ENCODE measurements at places on chromosomes 13 and 19.

GRCh38 chr13:75416327-75417011 lies 65.5 kb downstream of the TBC1D4 start:
- no peak for DNase-seq

DNA sequence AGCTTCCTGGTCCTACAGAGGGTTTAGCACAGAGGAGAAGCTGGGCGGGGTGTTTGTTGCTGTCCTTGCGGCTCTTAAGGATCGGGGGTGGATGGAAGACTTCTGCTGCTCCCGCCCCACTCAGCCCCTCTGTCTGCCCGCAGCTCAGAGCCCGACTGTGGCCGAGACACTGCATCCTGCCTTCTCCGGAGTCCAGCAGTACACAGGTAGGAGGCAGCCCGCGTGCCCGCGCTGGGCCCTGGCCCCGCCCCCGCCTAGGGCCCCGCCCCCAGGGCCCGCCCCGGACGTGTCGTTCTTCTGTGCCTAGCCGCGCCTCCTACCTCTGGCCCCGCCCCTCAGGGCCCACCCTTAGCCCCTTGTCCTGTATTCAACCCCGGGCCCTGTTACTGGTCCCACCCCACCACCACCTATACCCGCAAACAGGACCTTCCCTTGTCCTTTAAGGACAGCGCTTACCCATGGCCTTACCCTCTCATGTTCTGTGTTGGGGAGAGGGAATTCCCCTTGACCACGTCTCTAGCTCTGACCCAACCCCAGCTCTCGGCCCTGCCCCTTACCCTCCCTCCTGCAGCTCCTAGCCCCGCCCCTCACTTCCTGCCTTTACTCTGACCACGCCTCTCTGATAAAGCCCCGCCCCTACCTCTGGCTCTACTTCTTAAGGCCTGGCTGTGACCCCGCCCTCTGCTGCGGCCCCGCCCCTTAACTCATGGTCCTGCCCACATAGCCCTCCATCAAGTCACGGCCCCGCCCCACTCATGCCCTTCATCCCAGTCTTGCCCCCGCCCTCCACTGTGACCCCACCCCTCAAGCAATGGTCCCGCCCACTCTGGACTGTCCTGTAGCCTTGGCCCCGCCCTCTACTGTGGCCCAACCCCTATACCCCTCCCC lies 60.5 kb downstream of the CELF5 start:
- DNase-seq = peak; percentile 72

DNA sequence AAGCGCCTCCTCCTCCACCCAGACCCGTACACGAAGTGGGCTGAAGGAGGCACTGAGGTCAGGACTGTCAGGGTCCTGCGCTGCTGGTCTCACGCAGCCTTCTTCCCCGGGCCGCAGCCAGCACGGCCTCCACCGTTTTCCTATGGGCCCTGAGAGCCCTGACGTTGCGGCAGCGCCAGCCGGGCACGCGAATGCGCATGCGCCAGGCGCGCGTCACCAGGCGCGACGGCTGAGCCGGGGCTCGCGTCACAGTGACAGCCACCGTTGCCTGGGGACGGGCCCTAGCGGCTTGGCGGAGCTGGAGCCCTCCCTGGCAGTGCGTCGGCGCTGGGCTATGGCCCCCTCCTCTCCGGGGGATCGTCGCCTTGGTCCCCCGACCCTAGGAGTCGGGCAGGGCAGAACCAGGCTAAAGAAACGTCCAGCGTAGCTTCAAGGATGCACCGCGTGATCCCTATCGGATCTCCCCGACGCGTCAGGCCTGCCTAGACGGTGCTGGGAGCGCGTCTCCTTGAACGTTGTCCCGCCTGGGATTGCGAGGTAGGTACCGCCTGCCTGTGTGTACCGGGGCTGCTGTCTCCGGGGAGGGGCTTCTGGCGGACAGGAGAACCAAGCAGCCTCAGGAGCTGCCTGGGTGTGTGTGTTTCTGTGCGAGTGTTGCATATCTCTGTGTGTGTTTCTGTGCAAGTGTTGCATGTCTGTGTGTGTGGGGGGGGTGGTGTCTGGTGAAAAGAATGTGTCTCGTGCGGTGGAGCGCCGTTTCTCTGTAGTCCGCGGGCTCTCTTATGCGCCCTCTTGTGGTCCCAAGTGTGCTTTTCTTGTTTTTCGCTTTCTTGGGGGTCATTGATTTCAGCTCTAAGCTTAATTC lies 43.2 kb downstream of the ZNF571 start:
- DNase-seq = peak; percentile 63

DNA sequence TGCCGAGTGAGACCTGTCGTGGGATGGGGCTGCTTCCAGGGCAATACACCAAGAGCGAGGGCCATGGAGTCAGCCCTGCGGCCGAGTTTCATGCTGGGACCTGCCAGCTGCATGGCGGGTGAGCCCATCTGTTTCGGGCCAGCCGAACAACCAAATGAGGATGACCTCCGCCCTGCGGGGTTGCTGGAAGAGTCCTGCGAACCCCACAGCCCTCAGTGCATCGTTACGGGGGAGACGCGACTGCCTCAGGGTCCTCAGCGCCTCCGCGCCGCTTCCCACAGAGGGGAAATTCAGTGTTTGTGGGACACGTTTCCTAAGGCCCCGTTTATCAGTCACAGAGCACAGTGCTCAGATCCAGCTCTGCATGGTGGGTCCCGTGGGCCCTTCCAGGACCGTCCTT lies 22.0 kb downstream of the SLC15A1 start:
- DNase-seq = no peak

- DNase-seq = no peak
Observed at GRCh38 chr19:2207991-2208860, 27.9 kb downstream of the PLEKHJ1 start.

DNA sequence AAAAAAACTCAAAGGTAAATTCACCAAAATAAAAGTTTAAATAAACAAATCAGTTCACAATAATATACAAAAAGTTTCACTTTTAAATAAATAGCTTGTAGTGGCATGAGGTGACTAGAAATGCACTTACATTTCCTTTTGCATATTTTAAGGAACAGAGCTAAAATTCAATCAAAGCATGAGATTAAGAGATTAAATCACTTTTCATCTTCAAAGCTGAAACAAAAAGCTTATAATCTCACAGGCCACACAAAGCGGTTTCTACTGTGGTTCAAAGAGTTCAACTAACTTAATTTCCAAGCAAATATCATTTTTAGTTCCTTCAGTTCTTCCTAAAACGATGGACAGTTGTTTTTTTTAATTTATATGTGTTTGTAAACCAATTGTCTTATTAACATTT lies 38.9 kb downstream of the TSC22D1 start:
- no peak for DNase-seq

DNA sequence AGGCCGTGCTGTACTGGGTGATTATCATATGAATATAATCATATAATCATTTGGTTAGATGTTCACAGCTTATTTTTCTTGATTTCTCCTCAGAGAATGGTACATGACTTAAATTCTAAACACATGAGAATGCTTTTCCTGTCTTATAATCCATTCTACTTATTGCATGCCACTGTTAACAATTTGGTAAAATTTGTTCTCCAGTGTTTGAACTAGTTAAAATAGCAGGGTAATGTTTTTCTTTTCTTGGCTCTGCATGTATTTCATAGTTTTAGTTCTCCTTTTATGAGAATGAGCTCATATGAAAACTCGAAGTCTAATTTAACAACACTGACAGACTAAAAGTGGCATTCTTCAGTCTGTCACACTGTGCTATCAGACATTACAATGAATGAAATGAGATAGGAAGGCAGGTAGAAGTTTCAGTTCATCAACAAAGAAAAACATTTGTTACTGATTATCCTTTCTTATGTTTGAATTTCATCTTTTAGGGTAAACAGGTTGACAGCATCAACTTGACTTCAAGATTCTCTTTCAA lies 10.2 kb downstream of the SPRYD7 start:
- DNase-seq = no peak

DNA sequence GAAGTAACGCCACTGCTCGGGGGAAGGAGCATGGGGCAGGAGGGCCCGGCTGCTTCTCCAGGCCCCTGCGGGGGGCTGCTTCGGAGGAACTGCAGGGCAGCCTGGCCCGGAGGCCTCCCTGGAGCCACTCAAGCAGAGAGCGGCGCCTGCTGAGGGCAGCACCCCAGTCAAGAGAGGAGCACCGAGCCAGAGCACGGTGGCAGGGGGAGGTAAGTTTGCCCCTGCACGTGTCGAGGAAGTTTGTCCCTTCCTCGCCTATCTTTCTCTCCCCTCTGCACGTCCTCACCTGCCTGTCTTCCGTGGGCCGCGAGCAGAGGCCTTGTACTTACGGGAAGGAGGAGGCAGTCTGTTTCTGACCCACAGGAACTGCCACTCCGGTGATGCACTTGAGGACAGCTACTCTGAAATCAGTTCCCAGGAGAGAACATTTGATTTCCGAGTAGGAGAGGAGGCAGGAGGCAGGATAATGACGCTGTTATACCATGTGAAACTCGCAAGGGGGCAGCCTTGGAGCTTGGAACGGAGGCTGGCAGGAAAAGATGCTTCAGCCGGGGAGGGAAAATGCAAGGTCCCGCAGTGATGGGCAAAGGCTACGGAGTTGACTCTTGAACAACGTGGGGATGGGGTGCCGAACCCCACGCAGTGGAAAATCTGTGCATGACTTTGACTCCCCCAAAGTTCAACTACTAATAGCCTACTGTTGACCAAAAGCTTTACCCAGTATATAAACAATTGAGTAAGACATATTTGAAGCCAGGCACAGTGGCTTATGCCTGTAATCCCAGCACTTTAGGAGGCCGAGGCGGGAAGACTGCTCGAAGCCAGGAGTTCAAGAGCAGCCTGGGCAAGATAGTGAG lies 5.0 kb downstream of the FFAR1 start:
- peak; percentile 76 for DNase-seq

GRCh38 chr13:110390567-110390966 lies 83.5 kb downstream of the COL4A2 start:
- DNase-seq = no peak

DNA sequence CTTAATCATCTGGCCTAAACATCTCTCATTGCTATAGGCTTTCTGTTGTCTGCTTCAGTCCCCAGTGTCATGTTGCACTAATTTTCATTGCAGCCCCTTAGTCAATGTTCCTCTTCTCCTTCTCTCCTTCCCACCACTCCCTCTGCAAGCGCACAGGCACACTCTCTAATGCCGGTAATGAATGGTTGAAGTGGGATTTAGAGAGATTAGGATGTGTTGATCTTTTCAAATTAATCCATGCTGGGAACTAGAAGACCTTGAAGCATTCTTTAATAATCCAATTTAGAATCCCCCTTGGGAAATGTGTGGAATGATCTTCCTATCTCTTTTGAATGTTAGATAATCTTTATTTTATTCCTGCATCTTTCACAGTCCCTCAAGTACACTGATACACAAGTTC lies 33.2 kb upstream of the NDFIP2 start:
- no peak for DNase-seq

DNA sequence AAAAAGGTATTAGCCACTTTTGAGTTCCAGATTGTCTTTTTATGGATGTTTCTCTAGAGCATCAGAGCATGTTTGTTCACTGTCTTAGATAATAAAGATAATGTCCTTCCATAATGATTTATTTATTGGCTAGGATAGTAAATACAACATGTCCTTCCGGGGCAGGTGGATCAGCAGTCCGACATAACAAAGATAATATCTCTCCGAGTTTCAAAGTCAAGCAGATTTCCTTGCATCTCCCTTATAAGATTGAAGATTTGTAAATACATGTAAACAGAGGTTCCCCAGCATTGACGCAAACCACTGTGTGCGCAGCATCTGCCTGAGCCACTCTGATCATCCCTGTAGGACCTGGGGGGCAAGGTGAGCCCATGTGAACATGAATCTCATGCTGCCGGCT lies 8.8 kb upstream of the KLK15 start:
- no peak for DNase-seq

GRCh38 chr19:7395360-7396066 lies 46.8 kb downstream of the ARHGEF18 start:
- no peak for DNase-seq

DNA sequence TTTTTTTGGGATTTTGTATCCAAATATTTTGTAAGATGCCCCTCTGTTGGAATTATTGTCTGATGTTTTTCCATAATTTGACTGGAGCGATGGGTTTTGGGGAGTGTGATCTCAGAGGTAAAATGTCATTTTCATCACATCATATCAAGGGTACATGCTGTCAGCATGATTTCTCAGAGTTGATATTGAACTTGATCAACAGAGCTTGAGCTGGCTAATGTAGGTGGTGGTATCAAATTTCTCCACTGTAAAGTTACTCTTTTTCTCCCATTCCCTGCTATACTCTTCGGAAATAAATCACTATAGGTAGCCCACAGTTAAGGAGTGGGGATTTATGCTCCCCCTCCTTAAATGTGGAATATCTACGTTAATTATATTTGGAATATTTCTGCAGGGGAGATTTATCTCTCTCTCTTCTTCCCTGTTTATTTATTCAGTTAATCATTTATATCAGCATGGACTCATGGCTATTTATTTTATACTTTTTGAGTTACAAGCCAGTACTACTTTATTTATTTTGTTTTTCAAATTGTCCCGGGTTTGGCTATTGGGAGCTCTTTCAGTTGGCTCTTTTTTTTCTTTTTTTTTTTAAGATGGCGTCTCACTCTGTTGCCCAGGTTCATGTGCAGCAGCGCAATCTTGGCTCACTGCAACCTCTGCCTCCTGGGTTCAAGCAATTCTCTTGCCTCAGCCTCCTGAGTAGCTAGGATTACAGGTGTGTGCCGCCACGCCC lies 8.8 kb downstream of the SETDB2 start:
- DNase-seq = no peak

GRCh38 chr19:11064831-11065303 lies 24.4 kb upstream of the LDLR start:
- no peak for DNase-seq

- DNase-seq = no peak
Observed at GRCh38 chr19:55094456-55095259, 19.0 kb downstream of the EPS8L1 start.

GRCh38 chr19:35438096-35438495 lies 10.0 kb upstream of the FFAR2 start:
- no peak for DNase-seq

- DNase-seq = no peak
Observed at GRCh38 chr19:4830332-4830731, 1.2 kb downstream of the TICAM1 start.

- no peak for DNase-seq
Observed at GRCh38 chr13:21659087-21659486, 11.8 kb upstream of the FGF9 start.

DNA sequence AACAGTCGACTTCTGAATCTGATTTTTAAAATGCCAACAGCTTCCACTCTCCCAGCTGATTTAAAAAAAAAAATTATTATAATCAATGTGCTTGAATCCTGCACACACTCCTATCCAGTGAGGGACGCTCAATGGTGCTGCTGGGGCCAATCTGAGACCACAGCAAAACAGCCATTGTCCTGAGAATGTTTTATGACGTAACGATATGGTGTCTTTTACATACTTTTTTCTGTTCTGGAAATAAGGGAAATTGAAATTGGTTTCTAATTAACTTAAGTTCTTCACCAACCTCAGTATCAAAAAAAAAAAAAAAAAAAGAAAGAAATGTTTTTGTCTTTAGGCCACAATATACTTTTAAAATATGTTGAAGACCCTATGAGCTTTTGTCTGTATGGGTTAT lies 66.1 kb upstream of the SOX1 start:
- no peak for DNase-seq

GRCh38 chr13:51237887-51238286 lies 15.7 kb downstream of the FAM124A start:
- DNase-seq = no peak

Data from stimulated activated CD4-positive, alpha-beta T cell treated with anti-CD3 and anti-CD28 coated beads, Interleukin-2, amount 100 ng/mL, for 24 hours (primary cell).